ENCODE measurements at places on chromosomes 6 and 20. TPM values are rescaled to one million over a fixed set of nuclear protein-coding genes. Genes with fewer than 3 reads are reported as not detected.

The FRS3 gene
- 2.9 TPM for polyA plus RNA-seq

The EBF4 gene
- polyA plus RNA-seq: 10.2 TPM

The MAS1 gene
- polyA plus RNA-seq: not detected

The ADGRF4 gene
- not detected for polyA plus RNA-seq

The TCP1 gene
- polyA plus RNA-seq: 85.5 TPM

The PCK1 gene
- 0.43 TPM for polyA plus RNA-seq

The PLCB1 gene
- 5.0 TPM for polyA plus RNA-seq

The PRR3 gene
- polyA plus RNA-seq: 4.1 TPM

The TSPO2 gene
- 1.4 TPM for polyA plus RNA-seq

The CDH22 gene
- 0.19 TPM for polyA plus RNA-seq

The OTOR gene
- polyA plus RNA-seq: not detected

The IL17A gene
- not detected for polyA plus RNA-seq

The LY86 gene
- 3.6 TPM for polyA plus RNA-seq

The GPR63 gene
- polyA plus RNA-seq: 0.33 TPM

The LY6G6D gene
- polyA plus RNA-seq: not detected

The GFRAL gene
- polyA plus RNA-seq: not detected

All from stomach (tissue), 19 donors.